ENCODE measurements at places on chromosomes 16 and 17. TPM values are rescaled to one million over a fixed set of nuclear protein-coding genes. Genes with fewer than 3 reads are reported as not detected.

- no peak for DNase-seq
Measured at GRCh38 chr17:3965118-3965800, 1.0 kb upstream of the ATP2A3 start.

- no peak for DNase-seq
Measured at GRCh38 chr16:3712861-3713372, 4.4 kb downstream of the TRAP1 start.

C16orf96 gene
- polyA plus RNA-seq: 0.90 TPM

MARCHF10 gene
- polyA plus RNA-seq: 5.6 TPM

- DNase-seq: no peak
Measured at GRCh38 chr17:73667181-73667959, 23.1 kb upstream of the SDK2 start.

GRCh38 chr16:68590201-68590994 is 51.3 kb downstream of the ZFP90 start:
- peak; percentile 46 for DNase-seq

DNA sequence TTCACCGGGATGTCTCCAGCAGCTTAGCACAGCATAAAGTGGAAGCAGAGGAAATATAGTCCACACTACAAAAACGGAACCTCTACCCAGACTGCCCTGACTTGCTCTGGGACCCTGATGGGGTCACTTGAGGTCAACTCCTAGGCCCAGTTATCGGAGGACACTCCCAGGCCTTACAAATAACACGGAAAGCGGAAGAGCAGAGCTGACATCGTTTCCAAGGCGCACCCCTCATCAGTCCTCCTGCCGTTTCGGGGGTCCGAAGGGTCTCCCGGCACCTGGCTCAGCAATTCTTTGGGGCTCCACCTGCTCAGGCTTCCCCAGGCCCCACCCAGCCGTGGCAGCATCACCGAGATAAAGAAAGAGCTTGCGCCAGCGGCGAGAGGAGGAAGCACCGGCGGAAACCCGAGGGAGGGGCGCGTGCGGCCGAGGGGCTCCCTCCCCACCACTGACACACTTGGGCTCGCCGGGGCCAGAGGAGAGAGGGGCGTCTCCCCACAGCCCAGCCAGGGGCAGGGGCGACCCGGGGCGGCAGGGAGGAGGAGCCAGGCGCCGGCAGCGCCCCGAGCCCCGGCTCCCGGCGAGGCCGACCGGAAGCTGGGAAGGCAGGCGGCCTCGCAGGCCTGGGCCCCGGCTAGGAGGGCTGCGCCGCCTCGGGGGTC is 727 bp downstream of the CORO7 start:
- DNase-seq: peak; percentile 69

- peak; percentile 94 for DNase-seq
Measured at GRCh38 chr17:4270736-4271135, 7.0 kb upstream of the ANKFY1 start.

DNA sequence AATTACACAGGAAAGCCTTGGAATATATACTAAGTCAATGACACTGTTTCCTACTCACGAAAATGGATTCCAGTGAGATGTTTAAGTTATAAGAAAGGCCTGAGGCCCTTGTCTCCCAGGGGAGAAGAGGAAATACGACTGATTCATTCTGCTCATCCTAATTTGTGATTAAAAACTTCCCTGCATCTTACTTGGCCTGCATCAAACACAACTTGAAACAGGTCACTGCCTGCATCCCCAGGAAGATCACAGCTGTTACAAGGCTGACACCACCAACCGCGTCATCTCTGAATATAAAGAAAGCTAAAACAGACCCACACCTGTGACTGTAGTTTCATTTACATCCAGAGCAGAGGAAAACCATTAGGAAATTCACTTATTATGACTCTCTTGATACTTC is 121.9 kb downstream of the DNAH3 start:
- peak; percentile 57 for DNase-seq

DNA sequence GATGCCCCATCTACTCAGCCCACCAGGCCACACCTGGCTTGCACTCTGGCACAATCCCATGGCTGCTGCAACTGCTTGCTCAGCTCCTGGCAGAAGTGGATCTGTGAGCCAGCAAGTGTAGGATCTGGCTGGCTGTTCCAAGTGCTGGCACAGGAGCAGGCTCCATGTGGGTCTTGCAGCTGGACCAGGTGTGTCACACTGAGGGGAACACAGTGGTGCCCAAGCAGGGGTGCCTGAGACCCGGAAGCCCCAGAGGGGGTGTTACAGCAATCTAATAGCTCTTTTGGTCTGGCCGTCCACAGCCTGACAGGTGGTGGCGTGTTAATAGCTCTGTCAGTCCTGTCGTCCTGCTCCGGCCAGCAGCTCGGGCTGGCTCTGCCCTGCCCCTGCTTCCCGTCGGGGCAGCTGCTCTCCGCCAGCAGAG is 19.6 kb upstream of the GOT2 start:
- DNase-seq: no peak

DNA sequence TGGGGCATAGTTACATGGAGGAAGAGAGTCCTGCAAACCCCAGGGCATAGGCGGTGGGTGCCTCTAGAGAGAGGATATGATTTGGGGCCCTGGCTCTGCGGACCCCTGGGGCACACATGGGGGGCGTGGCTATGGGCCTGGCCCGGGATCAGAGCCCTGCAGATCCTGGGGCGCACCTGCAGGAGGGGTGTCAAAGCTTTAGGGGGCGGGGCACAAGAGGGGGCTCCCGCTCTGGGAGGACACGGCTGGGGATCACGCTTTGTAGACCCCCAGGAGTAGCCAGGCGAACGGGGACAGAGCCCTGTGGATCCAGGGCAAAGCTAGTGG is 497 bp downstream of the BCL7C start:
- no peak for DNase-seq

- peak; percentile 37 for DNase-seq
Measured at GRCh38 chr17:2724784-2725164, 13.2 kb upstream of the CLUH start.

DNA sequence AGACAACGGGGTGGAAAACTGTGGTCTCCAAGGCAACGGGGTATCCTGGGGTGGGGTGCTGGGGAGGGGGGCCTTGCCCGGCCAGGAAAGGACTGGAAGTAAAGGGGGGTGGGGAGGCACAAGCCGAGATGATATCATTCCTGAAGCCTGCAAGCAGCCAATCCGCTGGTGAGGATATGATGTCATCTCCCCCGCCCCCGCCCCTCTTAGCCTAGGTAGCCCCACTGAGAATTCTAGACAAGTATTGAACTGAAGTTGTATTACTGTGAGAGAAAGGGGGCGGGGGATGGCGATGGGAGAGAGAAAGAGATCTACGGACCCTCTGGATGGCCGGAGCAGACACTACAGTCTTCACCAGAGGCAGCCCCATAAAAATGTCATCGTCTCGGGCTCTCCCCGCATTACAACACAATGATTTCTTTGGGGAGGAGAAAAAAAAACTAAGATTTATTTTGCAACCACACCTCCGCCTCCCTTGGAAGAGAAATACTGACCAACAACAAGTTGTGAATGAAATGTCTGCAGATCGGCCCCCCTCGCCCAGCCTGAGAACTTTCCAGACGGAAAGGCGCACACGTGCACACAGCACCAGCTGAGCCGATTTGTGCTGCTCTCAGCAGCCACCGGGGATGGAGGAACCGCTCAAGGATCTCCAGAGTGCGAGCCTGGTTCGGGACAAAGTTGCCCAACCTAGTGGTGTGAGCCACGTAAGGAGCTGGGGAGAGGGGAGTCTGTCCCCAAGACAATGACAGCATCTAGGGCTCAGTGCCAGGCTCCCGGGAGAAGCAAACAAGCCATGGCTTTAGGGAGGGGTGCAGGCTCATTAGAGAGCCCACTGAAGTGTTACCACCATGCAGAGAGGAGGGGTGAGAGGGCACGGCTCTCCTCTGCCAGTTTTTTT is 222.1 kb downstream of the SOX9 start:
- DNase-seq: peak; percentile 97

- DNase-seq: peak; percentile 50
Measured at GRCh38 chr17:70629902-70630301, 460.6 kb downstream of the KCNJ2 start.

PLEKHG4 gene
- polyA plus RNA-seq: 11.1 TPM

Measured in brain (organoid and tissue), 16 donors.